ENCODE measurements at places on chromosomes 2 and 18.

DNA sequence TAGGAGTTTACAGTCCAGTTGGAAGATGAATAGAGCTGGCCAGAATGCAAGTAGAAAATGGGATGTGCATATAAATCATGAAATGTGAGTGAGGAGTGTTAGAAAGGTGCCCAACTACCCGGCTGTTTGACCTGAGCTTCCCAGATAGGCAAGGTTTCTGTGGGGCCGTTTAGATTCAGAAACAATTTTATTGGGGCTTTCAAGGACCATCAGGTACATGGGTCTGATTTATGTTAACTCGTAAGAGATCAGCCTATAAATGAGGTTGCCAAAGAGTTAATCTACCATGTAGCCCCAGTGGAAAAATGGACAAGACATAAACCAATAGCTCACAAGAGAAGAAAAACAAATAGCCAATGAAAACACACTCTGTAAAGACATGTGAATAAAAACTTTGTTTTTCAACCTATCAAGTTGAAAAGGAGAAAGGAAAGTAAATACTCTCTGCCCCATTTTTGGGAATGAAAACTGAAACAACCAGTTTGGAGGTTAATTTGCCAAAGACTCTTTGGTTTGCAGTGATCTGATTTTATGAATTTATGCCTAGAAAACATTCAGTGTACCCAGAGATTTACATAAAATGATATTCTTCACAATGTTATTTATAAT lies 77.4 kb downstream of the TMEM247 start:
- DNase-seq, result no peak

DNA sequence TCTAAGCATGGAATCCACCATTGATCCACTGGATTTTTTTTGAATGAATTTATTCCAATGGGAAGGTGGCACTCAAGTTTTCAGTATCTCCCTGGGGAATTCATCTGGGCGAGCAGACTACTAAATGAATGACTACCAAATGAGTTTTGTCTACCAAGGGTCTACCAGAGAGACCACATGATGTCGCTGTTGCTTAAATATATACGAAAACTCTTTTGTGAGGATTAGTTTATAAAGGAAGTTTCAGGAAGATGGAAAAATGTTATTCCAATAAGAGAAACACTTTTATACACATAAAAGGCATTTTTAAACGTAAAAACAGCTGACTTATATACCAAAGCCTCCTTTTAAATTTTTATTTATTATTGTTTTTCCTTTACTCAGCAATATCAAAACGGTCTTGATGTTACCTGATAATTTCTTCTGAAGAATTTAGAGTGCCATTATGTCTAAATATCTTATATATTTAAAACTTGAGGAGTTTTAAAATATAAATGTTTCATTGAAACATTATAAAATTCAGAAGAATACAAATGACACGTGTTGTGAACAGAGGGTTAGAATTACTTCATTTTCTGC lies 139.7 kb downstream of the HRH4 start:
- DNase-seq, result no peak

DNA sequence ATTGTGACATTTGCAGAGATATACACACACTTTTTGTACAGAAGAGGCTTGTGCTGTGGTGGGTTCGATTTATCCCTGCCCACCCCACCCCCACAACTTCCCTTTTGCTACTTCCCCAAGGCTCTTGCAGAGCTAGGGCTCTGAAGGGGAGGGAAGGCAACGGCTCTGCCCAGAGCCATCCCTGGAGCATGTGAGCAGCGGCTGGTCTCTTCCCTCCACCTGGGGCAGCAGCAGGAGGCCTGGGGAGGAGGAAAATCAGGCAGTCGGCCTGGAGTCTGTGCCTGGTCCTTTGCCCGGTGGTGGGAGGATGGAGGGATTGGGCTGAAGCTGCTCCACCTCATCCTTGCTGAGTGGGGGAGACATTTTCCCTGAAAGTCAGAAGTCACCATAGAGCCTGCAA lies 40.0 kb downstream of the STEAP3 start:
- no peak for DNase-seq

DNA sequence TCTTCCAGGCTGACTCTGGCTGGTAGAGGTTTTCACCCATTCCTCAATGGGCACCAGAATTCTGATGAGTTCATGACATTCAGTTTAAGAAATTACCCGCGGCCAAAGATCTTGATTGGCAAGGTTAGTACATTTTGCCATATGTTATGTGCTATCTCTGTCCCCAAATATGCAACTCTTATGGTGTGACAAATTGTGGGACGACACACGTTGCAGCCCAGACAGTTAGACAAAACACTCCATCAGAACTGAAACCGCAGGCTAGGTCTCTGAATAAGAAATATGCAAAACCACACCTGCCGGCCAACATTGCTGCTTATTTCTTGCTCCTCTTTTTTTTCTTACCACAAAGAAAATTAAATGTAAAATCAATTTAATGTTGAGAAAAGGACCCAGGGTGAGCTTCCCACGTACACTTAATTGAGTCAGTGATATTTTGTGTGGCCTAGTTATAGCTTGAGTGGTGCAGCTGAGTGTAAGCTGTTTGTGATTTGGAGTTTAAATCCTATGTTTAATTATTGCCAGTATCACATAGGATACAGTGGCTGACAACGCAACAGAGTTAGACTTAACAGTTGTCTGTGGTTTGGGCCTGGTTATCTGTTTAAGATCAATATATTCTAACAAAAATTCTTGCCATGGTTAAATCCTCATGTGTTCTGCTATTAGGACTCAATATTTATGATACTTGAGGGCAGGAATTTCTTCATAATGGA lies 35.7 kb upstream of the LTBP1 start:
- no peak for DNase-seq

- DNase-seq, result no peak
These were observed 84.9 kb downstream of the SOX11 start for GRCh38 chr2:5777131-5777535.

- DNase-seq, result no peak
These were observed 57.4 kb upstream of the GLI2 start for GRCh38 chr2:120678251-120678650.

GRCh38 chr18:42052122-42052708 lies 97.2 kb downstream of the PIK3C3 start:
- DNase-seq, result no peak

DNA sequence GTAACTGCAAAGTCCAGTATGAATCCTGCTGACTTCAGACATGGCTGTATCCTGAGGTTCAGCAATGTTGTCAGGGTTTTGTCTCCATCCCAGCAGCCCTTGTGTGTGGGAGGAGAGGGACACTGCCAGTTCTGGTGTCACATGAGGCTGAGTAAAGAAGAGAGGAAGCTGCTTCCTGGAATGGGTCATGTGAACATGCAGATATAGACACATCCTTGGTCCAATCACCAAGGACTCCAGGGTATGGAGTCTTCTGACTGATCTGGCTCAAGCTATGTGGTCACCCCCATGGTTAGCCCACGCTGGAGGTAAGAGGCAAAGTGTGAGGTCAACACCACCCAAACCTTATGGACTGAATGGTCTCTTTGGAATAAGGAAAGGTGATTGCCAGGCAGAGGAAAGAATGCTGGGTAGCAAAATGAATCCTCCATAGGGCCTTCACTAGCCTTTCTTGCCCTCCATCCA lies 134.4 kb upstream of the SLC1A4 start:
- DNase-seq, result peak; percentile 41

DNA sequence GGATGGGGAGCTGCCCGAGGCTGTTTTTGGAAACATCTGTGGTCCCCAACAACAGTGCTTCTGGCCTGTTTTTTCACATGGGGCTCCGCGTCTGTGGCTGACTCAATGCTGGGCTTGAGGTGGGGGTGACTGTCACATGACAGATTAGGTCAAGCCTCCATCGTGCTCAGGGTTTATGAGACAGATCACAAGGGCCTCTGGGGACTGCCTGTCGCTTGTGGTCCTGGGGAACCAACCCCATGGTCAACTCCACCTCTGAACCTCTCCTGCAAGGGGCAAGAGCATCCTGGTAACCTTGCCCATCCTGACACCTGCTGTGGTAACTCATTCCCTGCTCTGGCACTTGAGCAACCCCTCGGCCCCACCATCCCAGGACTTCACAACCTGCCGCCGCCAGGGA lies 47.6 kb upstream of the SH3RF3 start:
- DNase-seq, result no peak

GRCh38 chr2:25323042-25323514 lies 18.6 kb downstream of the DNMT3A start:
- peak; percentile 51 for DNase-seq

GRCh38 chr18:10197097-10197496 lies 257.3 kb upstream of the APCDD1 start:
- peak; percentile 38 for DNase-seq

- no peak for DNase-seq
These were observed 131.7 kb downstream of the TAF4B start for GRCh38 chr18:26357960-26358359.

DNA sequence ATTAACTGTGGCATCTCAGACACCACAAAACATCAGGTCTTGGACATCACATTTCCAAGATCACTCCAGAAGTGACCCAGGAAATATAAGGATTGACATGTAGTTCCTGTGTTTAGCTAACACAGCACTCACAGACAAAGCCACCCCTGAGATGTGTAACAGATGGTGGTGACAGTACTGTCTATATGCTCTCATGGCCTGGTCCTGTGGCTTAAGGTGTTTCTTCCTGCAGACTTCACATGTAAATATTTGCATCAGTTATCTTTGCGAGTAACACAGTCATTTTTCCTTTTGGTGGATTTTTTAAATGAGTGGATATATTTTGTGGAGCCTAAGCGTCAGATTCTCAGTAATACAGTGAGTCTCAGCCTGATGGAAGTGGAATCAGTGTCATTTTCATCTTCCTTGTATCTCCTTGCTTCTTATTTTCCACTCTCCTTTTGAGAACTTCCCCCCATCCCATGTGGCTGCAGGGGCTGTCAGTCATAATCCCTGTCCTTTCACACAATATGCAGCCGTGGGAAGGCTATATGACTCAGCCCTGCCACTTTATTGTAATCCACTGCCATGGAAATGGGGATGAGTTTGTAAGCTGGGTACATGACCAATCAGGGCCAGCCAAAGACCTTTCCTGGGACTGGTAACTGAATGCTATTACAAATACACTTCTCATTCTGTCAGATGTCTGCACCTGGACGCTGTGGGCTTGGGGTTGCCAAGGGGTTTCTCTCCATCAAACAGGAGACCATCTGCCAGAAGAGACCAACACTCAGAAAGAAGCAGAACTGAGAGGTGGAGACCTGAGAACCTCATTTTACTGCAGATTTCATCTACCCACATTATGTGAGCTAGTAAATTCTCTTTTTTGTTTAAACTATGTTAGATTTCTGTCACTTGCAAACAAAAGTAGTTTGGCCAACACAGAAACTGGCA lies 74.3 kb downstream of the ICOS start:
- DNase-seq, result no peak

DNA sequence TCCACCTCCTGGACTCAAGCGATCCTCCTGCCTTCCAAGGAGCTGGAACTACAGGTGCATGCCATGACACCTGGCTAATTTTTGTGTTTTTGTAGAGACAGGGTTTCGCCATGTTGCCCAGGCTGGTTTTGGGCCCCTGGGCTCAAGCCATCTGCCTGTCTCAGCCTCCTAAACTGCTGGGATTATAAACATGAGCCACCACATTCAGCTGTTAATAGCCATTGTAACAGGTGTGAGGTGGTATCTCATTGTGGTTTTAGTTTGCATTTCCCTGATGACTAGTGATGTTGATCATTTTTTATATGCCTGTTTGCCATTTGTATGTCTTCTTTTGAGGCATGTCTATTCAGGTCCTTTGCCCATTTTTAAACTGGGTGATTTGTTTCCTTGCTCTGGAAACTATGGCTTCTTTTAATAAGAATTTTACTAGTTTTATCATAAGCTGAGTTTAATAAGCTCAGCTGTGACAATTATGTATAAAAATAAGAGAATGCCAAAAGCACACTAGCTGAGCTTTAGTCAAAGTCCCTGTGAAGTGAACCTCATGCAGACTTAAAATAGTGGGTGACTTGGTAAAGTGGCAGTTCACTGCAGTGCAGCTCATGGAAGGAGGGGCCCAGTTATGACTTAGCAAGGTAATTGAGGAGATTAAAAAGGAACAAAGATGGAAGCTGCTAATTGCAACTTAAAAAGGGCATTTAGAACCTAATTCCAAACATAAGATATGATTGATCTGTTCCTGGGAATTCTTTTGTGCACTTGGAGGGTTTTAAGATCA lies 465.1 kb downstream of the TGIF1 start:
- no peak for DNase-seq

DNA sequence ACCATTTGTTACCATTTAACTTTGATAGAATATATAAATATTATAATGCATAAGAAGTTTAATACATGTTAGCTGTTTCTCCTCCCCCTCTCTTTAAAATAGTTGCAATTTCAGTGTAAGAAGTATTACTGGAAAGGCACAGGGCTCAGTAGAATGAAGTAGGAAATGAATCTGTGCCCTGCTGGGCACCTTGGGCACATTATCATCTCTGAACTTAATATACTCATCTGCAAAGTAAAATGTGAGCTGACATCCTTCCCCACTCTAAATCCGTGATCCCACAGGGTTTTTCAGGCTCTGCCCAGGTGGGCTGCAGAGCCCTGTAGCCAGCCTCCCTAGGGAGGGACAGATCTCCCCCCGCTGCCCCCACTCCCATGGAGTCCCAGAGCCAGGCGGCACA lies 56.8 kb downstream of the DPP4 start:
- no peak for DNase-seq

GRCh38 chr2:75705921-75706320 lies 4.8 kb downstream of the GCFC2 start:
- DNase-seq, result no peak

DNA sequence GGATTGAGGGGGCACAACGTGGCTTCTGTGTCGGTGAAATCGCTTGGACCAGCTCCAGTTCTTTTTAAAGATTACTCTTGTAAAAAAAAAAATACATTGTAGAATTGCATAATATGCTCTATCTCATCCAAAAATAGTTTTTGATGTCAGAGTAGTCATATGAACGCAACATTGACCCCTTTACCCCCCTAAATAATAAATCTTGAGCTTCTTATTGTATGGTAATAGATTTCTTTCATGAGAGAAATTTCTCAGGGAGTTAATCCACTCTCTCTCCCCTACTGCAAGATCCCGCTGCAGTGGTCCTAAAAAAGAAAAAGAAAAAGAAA lies 50.2 kb upstream of the PAIP2B start:
- DNase-seq, result no peak

- DNase-seq, result peak; percentile 69
These were observed 78.2 kb downstream of the UBE2E3 start for GRCh38 chr2:181058378-181059269.

DNA sequence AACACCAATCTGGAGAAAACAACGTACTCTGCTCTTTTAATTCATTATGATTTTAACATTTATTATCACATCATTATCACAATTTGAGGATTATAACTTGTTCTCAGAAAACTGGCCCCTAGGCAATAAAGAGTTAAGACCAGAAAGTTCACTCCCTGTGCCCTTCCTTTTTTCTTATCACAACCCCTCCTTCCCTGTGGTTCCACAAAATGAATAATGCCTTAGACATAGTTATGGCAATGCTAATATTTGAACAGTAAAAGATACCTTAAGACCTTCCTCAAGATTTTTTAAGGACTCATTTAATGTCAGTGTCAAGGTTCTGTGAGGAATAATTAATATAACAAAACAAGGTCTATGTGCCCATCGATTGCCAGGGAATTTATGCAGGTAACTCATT lies 596.2 kb downstream of the ARHGAP15 start:
- DNase-seq, result no peak

GRCh38 chr2:122236152-122236874 lies 480.9 kb downstream of the TSN start:
- DNase-seq, result no peak
